Activated CD4-positive, alpha-beta T cell treated with anti-CD3 and anti-CD28 coated beads for 36 hours (primary cell): ENCODE measurements at places on chromosomes 7 and 10. TPM values are rescaled to one million over a fixed set of nuclear protein-coding genes. Genes with fewer than 3 reads are reported as not detected.

DNA sequence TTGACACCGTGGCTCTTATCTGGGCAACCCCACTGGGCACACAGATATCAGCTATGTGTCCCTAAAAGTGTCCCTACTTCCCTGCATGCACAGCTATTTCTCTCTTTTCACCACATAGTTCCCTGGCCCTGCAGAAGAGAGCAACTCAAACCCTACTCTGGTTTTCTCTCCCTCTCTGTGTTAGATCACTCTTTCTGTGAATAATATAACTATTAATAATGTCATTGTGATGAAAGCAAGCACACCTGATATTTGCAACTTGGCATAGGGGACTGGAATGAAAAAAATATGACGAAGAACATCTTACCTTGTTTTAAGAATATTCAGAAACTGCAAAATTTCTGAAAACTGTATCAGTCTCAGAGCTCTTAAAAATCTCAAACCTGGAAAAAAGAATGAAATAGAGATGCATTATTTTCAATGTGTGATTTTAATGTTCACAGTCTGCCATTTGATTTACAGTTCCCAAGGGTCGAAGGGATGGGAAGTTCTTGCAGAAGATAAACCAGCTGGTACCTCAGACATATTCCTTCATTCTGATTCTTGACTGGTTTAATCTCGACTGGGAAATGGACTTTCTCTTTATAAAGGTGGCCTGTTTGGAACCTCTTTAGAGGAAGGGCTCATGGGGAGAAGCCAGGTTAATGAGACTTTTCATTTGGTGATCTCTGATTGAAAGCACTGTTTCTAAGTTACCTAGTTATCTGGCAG lies 516.8 kb downstream of the KCNMA1 start:
- no peak for DNase-seq

ABCB8 gene
- total RNA-seq: 44.5 TPM

CPEB3 gene
- total RNA-seq: 1.4 TPM

EGFR gene
- 0.09 TPM for total RNA-seq

- no peak for DNase-seq
Measured at GRCh38 chr10:20811131-20811530, 86.0 kb downstream of the NEBL start.

SPDYE2B gene
- not detected for total RNA-seq

- DNase-seq: no peak
Measured at GRCh38 chr10:18505456-18506118, 145.8 kb downstream of the NSUN6 start.

DNA sequence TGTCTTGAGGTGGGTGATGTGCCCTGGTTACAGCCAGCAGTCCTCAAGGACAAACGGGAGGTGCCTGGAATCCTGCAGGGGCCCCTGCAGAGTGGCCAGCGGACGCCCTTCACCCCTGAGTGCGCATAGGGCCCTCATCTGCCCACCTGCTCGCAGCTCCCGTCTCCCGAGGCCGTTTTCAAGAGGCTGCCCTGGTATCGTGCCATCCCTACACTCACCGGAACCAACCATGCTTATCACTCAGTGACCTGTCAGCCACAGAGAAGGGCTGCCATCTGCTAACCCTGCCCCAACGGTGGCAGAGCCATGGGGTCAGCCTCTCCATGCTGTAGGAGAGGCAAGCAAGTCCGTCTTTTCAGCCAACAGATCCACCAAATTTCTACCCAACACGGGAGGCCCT lies 122.0 kb downstream of the FAM53B start:
- no peak for DNase-seq

DNA sequence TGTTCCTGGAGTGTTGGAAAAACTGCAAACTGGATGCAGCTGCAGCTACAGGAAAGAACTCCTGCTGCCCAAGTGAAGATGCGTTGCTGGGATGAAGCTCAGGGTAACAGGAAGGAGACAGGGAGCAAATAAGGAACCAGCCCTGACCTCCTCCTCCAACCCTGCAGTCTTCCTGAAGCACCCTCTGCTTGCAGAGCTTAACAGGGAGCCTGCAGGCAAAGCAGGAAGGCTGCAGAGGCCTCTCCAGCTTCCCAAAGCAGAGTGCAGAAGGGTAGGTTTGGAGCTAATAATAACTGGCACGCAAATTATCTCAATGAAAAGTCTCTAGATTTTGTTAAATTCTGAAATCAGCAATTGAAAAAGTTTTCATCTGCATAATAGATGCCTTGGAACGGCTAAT lies 92.5 kb downstream of the SORCS1 start:
- DNase-seq: no peak

- DNase-seq: no peak
Measured at GRCh38 chr10:103792547-103792946, 62.8 kb downstream of the SH3PXD2A start.

GRCh38 chr10:93999401-93999851 lies 5.7 kb downstream of the PLCE1 start:
- DNase-seq: no peak

DNA sequence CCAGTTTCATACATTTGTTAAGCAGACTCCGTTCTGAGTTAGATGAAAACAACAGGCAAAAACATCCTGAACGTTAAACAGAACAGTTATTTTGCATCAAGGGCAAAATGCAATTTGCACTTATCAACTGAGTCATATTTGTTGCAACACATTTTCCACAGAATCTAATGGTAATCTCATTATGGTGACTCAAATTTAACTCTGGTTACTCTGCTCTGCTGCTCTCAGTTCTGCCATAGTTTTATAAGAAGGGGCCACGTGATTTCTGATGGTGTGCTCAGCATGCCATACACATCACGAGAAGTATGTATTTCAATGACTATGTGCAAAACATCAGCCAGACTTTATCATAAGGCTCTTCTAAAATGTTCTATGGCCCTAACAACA lies 148.8 kb downstream of the CHCHD3 start:
- DNase-seq: no peak

DNA sequence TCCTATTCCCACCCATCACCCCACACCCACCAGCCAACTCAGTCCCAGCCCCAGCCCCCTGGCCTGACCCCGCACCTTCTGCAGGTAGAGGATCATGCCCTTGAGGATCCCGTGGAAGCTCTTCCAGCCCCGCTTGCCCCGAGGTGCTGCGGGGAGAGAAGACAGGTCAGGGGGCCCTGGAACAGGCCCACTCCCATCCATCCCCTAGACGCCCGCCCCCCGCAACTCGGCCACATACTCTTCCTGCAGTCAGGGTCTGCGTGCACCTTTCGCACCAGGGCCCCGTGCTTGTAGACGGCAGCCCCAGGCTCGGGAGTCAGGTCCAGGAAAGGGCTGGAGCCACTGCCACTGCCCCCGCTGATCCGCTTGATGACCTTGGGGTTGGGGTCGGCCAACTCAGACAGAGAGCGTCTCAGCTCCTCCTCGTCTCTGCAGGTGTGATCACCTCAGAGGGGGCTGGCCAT lies 9.6 kb downstream of the NFKB2 start:
- DNase-seq: peak; percentile 31

CTNNA3 gene
- total RNA-seq: not detected

- no peak for DNase-seq
Measured at GRCh38 chr7:136180984-136181383, 203.8 kb upstream of the MTPN start.

DNA sequence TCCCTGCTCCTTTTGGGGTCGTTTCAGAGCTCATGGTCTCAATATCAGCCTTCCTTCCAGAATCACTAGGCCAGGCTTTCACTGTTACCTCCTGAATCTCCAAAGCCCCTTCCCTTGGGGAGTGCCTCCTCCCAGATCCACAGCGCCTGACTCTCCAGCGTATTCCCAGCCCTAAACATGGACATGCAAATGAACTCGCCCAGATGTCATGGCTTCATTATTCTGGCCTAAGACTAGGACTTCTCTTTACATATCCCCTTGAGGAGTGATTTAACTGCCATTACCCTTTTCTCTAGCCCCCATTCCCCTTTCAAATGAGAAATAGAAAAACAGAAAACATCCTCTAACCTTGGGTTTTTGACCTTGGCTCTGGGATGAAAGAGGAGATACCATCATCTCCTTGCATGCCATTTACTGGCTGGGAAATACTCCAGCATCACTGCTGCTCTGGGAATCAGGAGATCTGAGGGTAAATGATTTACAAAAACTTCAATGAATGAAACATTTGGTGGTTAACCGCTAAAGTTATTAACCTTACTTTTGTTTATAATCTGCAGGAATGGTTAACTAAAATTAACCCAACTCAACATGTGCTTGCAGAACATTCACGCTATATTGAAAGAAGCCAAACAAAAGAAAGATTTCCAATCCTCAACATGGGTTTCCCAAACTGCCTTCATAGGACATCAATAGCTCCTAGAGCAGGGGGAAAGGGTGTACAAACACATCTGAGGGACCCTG lies 37.0 kb downstream of the FAM171A1 start:
- no peak for DNase-seq
